ENCODE measurements at places on chromosomes 11 and 22. TPM values are rescaled to one million over a fixed set of nuclear protein-coding genes. Genes with fewer than 3 reads are reported as not detected.

The TMEM191C gene
- total RNA-seq: 1.7 TPM

The APOBEC3H gene
- 7.1 TPM for total RNA-seq

The SYT12 gene
- total RNA-seq: not detected

The MMP27 gene
- not detected for total RNA-seq

The TNNI2 gene
- not detected for total RNA-seq

The IRAG1 gene
- total RNA-seq: not detected

The STK33 gene
- 3.6 TPM for total RNA-seq

The OR4C6 gene
- total RNA-seq: not detected

The OR52H1 gene
- not detected for total RNA-seq

The ZNRF3 gene
- total RNA-seq: 2.5 TPM

The SPON1 gene
- 0.96 TPM for total RNA-seq

The TRIM22 gene
- total RNA-seq: 149 TPM

The CDHR5 gene
- total RNA-seq: not detected

The XKR3 gene
- not detected for total RNA-seq
